Mucosa of gallbladder (tissue), 1 donor: ENCODE measurements at places on chromosomes 6 and 20. TPM values are rescaled to one million over a fixed set of nuclear protein-coding genes. Genes with fewer than 3 reads are reported as not detected.
A peak's percentile ranks its signal among the peaks of the same experiment; 100 is the strongest.

DNA sequence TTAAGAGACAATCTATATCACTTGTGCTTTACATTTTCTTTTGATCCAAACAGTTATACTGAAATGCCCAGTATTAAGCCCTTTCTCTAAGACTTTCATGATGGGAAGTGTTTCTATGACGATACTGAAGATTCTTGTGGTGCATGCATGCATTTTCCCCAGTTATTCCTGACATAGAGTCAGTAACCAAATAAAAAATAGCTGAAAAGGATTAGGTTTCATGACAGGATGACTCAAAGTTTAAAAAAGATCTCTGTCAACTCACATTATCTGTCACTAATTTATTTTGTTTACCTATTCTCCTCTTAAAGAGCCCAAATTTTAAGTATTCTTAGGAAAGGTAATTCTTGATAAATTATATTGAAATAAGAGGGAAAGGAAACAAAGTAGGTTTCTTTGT lies 98.4 kb downstream of the SESN1 start:
- no peak for DNase-seq

DNA sequence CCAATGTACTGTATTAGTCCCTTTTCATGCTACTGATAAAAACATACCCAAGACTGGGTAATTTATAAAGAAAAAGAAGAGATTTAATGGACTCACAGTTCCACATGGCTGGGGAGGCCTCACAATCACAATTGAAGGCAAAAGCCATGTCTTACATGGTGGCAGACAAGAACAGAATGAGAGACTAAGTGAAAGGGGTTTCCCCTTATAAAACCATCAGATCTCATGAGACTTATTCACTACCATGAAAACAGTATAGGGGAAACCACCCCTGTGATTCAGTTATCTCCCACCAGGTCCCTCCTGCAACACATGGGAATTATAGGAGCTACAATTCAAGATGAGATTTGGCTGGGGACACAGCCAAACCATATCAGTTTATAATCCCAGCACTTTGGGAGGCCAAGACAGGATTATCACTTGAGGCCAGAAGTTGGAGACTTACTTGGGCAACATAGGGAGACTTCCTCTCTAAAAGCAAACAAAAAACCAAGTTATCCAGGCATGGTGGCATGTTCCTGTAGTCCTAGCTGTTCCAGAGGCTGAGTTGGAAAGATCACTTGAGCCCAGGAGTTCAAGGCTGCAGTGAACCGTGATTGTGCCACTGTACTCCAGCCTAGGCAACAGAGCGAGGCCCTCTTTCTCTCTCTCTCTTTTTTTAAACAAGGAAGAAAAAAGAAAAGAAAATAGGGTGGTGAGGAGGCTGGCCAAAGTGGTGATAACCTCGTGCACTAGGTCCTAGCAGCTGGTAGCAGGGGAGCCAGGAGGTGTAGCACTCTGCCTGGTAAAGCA lies 22.9 kb upstream of the DDR1 start:
- no peak for DNase-seq

DNA sequence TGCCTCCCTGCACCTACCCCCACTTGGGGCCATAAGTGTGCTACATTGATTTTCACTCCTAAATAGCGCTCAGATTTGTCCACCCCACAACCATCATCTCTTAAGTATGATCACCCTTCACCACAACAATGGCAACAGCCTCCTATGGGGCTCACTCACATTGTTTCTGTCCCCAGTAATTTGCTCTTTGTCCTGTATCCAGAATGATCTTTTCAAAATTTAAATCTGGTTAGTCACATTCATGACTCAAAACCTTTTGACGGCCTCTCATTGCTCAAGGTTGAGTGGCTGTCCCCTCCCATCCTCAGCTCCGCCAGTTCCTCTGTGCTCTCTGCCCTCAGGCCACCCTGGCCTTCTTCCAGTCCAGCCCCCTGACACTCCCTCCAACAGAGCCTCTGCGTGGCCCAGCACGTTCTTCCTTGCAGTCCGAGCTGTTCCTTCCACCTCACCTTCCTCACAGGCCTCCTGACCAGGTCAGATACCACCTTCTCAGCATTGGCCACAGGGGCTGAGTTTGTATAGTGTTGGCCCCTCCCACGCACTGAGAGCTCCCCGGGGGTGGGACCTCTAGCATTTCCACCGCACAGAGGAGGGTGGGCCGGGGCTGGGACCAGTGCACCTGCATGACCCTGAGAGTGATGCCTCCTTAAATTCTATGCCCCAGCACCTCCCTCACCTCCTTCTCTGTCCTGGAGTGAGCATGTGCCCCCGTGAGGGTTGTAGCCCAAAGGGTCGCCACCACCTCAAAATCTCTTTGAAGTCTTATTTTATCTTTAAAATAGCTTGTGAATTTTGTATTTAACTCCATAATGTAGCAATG lies 2.4 kb upstream of the PPP1R3G start:
- DNase-seq, result peak; percentile 44

Gene CEP162
- total RNA-seq, result 10.0 TPM

- DNase-seq, result no peak
Observed at GRCh38 chr6:153096792-153097191, 34.3 kb downstream of the RGS17 start.
